ENCODE measurements at places on chromosomes 3 and 15. TPM values are rescaled to one million over a fixed set of nuclear protein-coding genes. Genes with fewer than 3 reads are reported as not detected.

DNA sequence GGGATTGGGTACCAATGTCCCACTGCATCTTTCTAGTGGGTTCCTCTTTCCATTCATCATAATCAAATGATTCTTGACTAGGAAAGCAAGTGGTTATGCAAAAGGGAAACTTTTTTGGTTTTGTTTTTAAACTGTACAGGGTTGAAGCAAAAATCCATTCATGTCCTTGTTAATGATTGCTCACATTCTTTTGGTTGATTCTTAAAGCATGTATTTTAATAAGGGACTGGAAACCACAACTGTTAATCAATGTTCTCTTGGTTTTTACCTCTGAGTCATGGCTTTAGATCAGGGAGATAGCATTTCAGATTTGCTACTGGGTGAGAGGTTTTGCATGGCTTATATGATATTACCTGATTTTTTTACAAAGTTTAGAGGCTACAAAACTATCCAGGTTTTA lies 371.7 kb upstream of the RGMA start:
- no peak for DNase-seq

Gene SI
- total RNA-seq, result not detected

DNA sequence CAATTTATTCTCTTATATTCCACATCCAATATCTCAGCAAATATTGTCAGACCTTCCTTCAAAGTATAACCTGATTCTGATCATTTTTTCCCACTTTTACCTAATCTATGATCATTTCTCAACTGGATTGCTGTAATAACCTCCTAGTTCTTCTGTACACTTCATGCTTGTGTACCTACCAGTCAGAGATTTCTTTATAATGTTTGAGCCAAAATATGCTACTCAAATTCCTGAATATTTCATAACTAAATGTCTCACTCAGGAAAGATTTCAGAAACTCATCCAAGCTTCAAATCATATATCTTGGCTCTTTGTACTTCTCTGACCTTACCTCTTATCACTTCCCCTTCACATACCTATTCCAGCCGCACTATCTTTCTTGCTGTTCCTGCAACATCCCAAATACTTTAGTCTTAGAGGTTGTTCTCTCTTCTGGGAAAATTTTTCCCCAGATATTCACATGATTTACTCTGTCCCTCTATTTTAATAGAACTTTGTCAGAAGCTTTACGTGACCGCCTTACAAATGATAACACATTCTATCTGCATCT lies 20.0 kb downstream of the BCHE start:
- DNase-seq, result no peak

GRCh38 chr3:16885593-16886302 lies 993 bp downstream of the PLCL2 start:
- peak; percentile 62 for DNase-seq

Gene HYKK
- 3.9 TPM for total RNA-seq

- peak; percentile 15 for DNase-seq
Observed at GRCh38 chr3:100503448-100503847, 11.0 kb downstream of the TMEM45A start.

DNA sequence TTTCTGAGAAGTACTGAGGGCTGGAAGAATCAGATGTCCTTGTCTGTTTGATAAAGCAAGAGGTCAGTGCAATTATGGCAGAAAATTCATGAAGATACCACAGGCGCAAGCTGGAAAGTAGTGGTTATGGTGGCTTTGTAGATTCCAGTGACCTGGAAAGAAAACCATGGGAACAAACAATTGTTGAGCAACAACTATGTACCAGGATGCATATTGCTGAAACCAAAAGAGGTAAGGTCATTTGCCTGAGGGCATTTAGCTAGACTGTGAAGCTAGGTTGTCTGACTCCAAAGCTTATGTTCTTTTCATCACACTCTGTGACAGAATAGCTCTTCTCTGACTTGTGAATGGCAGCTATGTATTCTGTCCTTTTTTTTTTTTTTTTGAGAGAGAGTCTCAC lies 74.0 kb downstream of the B3GALNT1 start:
- DNase-seq, result no peak

DNA sequence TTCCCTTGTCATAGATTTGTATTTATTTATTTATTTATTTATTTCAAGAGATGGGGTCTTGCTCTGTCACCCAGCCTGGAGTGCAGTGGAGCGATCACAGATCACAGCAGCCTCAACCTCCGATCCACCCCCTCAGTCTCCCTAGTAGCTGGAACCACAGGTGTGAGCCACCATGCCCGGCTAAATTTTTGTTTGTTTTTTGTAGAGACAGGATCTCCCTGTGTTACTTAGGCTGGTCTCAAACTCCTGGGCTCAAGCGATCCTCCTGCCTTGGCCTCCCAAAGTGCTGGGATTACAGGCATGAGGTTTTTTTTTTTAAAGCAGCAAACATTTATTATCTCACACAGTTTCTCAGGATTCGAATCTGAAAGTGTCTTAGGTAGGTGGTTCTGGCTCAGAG lies 2.5 kb downstream of the TTBK2 start:
- DNase-seq, result no peak

Gene TMEM87A
- total RNA-seq, result 64.6 TPM

DNA sequence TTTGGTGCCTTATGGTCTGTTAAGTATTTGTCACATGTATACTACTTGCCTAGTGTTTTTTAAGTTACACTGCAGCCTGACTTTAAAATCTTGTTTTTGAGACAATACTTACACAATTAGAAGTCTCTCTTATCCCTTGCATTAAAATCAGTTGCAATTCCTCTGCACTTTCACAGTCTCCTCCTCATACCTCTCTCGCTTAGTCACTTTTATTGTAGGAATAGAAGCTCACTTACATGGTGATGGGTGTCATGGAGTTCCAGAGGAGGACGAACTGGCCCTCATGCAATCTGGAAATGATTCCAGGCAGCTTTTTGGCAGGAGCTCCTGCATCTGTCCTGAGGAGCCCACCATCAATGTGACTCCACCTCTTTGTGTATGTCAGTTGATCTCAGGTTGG lies 238.4 kb upstream of the TBC1D5 start:
- peak; percentile 43 for DNase-seq

DNA sequence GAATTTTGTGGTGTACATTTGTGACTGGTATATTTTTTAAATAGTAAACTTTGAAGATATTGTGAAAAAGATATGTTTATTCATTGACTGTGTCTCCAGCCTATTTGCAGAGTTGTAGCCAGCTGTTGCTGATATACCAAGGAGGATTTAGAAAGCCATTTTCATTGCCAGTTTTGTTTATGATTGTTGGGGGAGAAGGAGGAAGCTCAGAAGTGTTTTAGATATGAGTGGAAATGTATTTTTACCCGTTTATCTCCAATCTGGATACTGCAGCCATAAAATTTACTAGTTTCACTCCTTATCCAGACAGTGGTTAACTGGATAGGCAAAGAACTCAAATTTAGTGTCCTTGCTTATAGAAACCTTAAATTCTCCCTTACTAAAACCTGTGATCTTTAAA lies 18.8 kb downstream of the ATP11B start:
- no peak for DNase-seq

GRCh38 chr3:134074790-134075567 lies 45.3 kb upstream of the SLCO2A1 start:
- DNase-seq, result no peak

DNA sequence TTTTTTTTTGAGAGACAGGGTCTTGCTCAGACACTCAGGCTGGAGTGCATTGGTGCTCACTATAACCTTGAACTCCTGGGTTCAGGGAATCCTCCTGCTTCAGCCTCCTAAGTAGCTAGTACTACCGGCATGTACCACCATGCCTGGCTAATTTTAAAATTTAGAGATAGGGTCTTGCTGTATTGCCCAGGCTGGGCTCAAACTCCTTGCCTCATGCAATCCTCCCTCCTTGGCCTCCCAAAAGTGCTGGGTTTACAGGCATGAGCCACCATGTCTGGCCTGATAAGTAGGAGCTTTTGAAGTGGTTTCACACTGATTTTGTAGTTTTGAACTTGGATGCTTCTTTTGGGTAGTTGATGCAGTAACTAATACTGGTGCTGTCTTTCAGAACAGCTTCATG lies 7.8 kb downstream of the MAP2K1 start:
- no peak for DNase-seq

Gene ASB14
- not detected for total RNA-seq
